AG09319 (cell line): ENCODE measurements at places on chromosomes 4 and X.

DNA sequence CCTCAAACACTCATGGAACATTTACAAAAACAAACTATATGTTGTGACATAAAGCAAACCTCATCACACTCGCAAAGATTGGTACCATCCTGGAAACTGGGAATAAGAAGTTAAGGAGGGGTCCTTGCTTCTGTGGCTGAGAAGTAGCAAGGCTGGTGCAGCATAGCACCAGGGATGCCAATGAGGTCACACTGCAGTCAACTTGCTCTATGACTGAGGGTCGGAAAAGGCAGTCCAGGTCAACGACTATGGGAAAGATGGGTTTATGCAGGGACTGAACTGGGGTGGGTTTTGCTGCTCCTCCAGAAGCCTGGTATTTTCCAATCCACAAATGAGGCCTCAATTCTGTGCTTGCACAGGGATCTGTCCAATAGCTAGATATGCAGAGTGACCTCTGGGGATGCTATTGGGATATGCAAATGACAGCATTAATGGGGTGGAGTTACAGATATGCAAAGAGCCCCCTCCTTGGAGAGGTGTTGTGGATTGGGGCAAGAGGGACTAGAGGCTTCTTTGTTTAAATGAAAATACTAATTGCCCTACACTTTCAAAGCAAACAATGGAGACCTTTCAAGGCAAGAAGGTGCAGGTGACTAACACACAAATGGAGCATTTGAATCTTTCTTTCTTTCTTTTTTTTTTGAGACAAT, 7.2 kb upstream of the IL13RA1 start:
- no peak for DNase-seq

- DNase-seq = no peak
These were observed 36.4 kb upstream of the PLAC1 start for GRCh38 chrX:134694333-134695322.

DNA sequence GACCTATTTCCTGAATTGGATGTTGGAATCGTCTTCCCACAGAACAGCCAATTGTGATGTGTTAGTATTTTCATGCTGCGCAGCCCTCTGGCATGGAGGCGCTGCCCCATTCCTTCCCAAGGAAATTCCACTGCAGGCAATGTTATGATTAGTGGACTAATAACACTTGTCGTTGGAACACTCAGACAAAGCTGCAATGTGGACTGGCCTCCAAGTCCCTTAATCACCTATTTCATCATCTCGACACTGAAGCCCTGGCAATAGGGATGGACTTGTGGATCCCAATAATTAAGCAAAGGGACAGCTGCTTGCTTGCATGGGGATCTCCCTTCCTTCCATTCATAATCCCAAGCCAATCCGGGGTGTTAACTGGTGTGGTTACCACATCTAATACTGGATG, 78.8 kb upstream of the PLAC1 start:
- DNase-seq = peak; percentile 18

DNA sequence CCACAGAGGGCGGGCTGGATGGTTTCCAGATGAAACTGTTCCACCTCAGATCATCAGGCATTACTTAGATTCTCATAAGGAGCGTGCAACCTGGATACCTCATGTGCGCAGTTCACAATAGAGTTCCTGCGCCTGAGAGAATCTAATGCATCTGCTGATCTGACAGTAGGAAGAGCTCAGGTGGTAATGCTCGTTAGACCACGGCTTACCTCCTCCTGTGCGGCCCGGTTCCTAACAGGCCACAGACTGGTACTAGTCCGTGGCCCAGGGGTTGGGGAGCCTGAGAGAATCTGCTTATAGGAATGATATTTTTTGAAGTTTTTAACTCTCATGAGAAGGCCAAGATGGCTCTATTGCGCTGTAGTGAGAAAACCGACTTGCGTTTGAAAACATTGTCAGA, 5.4 kb downstream of the NCAPG start:
- no peak for DNase-seq

GRCh38 chr4:173935622-173936405, 347.7 kb downstream of the FBXO8 start:
- DNase-seq = no peak
